ENCODE measurements at places on chromosomes 12 and 14.

DNA sequence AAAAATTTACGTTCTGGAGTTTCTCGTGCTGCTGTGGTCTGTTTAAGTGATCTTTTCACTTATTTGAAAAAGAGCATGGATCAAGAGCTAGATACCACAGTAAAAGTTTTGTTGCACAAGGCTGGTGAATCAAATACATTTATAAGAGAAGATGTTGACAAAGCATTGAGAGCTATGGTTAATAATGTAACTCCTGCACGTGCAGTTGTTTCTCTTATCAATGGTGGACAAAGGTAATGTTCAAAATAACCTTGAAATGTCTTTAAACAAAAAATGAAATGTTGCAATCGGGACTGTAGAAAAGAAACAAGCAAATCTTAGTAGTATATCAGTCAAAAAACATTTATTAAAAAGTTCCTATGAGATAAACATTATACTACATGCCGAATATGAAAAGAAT is 39.3 kb upstream of the PRPF39 start:
- DNase-seq: no peak

DNA sequence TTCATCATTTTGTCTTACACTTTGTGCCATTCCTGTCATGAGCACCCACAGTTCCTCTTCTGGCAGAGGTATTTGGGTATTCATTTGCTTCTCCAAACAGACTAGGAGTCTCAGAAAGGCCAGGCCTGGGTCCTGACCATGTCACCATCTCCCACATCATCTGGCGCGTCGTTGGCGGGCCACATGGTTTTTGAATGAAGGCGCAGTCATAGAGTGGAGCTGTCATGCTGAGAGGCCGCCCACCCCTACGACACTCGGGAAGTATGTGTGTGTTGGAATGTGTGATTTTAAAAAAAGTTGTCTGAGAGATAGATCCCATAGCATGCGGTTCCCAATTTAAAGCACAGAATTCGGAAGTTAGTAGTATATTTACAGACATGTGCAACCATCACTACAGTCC is 15.6 kb upstream of the TTC7B start:
- no peak for DNase-seq

DNA sequence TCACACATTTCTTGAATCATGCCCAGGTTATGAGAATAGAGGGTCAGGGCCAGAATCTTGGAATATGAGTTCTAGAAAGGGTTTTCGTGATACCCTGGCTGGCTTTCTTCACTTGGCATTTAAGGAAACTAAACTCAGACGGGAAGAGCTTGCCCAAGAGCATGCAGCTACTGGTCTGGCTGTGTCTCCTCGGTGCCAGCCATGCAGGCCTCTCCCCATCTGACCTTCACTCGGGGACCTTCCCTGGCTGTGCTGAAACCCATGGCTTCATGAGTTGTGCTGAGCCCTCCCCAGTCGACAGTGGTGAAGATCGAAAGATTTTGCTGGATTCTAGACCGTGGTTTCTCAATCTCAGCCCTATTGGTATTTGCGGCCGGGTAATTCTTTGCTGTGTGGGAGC is 38.0 kb downstream of the FOXN3 start:
- no peak for DNase-seq

DNA sequence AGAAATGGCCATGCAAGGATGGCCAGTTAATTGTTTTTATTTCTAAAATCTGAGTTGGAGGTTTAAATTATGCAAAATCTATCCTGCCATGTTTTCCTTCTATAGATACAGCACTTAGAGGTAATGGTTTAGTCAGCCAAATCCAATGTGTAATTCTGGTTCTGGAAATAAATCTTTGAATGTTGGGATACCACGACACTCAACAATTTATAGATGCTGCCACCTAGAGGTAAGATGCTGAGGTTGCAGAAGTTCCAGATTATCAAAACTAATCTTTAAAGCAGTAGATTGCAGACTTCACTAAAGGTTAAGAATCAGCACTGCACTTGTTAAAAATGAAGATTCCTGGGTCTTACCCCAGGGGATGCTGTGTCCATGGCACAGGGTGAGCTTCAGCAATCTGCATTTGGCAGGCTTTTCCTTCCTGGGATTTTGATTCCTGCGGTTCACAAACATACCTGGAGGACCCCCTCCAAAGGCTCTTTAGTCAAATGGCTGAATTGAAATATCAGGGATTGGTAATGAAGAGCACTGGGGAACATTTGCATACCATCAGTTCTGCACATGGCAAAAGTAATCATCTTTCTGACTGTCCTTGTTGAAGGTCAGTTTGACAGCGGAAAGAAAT is 53.4 kb upstream of the ANO4 start:
- no peak for DNase-seq

DNA sequence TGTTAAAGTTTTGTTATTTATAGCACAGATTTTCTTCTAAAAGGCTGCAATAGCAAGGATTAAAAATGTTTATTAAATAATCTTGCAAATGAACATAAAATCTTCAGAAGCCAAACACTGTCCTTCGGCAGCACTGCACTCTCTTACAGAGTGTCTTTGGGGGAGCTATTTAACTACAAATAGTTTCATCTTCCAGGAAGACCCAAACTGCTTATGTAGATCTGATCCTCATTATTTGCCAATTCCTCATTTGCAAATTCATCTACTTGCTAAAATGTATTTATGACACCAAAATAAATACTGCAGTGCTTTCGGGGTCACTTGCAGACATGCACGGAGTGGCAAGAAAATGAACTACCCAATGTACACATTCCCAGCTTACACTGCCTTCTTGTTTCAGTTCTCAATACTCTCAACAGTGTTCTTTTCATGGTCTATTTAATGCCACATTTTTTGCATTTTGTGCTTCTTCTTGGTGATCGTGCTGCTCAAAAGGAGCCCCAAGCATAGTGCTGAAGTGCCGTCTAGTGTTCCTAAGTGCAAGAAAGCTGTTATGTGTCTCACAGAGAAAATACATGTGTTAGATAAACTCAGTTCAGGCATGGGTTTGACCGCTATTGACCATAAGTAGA is 128.1 kb downstream of the PRKD1 start:
- DNase-seq: no peak

GRCh38 chr14:63881926-63882325 is 29.1 kb downstream of the SYNE2 start:
- DNase-seq: no peak

DNA sequence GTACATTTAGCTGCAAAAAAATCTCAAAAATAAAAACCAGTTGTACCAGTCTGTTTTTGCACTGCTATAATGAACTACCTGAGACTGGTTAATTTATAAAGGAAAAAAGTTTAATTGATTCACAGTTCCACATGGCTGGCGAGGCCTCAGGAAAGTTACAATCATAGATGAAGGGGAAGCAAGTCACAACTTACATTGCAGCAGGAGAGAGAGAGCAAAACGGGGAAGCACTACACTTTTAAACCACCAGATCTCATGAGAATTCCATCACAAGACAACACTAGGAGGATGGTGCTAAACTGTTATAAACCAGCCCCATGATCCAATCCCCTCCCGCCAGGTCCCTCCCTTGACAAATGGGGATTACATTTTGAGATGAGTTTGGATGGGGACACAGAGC is 186.0 kb downstream of the TMTC3 start:
- DNase-seq: no peak

DNA sequence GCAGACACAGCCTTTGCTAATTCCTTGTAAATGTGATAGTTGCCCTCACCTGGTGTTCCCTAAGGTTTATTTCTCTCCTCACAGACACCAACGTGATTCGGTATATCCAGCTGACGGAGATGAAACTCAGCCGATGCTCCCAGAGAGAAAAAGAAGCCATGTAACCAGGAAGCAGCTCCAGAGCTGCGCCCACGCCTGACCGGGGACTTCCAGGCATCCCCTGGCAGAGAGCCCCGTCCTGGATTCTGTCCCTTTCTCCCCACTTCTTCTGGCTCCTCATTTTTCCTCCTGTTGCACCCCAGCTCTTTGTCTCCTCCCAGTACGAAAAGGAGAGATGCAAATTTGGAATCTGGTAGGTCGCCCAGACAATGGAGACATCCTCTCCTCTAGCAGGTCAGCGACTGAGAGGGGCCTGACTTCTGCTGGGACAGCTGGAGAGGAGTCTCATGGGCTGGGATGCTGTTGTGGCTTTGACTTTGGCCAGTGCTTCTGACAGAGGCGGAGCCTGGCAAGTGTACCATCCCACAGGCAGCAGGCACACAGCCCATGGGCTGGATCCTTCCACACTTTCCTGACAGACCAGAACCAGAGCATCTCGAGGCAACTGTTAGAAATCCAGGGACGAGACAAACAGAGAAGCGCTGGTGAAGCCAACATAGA is 29.4 kb downstream of the TTC9 start:
- DNase-seq: no peak

DNA sequence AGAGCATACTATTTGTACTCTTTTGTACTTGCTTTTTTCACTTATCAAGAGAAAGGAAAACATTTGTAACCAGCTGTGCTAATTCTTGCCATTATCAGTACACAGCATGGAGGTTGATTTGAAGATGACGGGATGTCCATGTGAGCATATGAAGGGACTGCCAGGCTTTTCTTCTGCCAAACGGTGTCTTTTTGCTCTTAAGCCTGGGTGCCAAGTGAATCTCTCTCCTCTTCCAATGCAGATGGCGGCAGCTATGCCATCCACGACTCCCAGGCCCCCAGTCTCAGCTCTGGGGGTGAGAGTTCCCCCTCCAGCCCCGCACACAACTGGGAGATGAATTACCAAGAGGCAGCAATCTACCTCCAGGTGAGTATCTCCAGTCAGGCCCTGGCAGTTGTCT is 38.9 kb downstream of the TPCN1 start:
- no peak for DNase-seq

DNA sequence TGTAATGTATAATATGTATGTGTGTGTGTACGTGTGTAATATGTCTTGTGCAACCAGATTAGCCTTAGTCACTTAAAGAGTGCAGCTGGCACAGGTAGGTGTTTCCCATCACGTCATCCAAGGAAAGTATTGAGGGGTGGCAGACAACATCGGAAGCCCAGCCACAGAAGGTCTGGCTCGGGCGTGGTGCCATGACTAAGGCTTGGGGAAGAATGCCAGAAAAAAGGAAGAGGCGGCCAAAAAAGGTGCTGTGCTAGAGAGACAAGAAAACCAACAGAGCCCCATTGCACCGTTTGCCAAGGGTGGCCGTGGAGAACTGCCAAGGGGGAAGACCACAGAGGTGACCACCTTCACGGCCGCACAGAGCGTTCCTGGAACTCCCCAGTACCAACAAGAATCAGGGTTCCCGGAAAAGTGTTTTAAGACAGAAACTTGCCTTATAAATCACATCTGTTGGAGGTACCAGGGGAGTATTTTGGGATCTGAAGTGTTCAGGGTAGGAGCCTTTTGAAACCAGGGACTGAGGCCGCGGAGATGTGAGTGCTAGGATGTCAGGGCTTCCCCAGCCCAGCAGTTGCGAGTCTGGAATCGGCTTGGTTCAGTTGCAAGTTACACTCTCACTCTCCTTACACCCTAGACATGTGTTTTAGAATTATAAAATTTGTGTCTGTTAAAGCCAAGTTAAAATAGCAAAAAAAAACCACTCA is 131.2 kb upstream of the DYRK2 start:
- DNase-seq: no peak

DNA sequence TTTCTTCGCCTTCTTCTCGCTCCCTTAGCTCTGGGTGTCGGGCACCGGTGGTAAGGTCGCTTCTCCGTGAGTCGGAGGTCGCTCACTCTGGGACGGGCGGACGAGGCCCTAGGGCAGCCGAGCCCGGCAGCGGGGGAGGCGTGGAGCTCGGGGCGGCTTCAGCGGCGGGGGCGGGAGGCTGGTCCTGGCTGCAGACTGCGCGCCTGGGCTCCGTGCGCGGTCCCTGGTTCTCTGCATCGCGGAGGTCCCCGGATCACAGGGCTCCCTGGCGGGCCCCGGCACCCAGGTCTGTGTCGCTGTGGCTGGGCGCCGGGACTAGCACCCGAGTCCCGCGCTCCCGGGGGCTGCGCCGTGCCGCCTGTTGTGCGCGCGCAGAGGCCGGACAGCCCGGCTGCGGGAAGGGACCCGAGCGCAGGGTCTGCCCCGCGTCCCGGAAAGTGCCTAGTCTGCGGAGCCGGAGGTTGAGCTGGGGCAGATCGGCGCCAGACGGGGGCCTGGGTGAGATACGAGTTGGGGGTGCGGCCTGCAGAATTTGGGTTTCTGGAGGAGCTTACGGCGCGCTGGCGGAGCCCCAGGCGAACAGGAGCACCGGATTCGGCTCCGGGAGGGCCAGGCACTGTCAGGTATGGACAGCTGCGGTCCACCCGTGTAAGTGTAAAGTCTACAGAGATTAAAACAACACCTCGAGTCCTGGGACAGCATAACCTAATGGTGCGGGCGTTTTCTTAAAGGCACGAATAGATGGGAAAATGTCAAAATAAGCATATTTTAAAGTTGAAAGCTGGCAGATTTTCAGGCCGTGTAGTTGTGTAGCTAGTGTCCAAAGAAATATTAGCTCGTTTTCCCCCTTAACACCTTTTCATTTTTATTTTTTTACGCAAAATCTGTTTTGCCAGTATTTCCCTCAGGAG is 713 bp downstream of the FRMD6 start:
- no peak for DNase-seq

DNA sequence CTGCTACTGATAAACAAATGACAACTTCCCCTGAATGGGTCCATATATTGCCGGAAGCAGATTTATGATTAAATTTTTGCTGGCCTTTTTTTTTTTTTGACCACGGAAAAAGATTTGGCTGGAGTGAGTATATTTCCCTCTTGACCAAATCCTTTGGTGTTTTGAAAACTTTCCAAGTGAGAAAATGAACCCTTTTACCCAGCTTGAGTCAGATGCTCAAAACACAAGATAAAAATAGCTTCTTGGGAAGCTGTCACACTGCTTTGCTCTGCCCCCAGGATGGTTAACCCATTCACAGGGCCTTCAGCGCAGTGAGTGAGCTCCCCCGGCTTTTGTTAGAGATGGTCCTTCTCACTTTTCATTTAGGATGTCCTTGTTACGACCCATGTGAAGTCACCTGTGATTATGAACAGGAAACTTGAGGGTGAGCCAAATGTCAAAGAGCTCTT is 224.3 kb downstream of the PELI2 start:
- DNase-seq: no peak

- DNase-seq: no peak
Observed at GRCh38 chr14:96888158-96888557, 91.0 kb downstream of the VRK1 start.

DNA sequence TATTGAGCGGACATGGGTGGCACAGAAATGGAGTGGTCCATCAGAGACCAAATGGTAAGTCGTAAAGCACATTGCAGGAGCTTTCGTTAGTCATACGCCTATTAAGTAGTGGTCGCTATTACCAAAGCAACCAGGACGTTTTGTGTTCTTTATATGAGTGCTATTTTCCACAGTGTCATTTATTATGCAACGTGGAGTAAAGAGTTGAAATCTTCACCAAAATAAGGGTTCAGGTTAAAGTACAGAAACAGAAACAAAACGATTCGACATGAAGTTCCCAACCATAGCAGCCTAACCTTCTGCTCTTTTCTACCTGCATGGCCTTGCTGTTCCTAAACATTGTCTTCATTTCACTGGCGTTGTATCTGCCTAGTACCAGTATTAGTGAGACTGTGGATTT is 20.1 kb upstream of the FGD4 start:
- DNase-seq: no peak

GRCh38 chr12:53267306-53267998 is 647 bp upstream of the ESPL1 start:
- DNase-seq: peak; percentile 49

Data from stimulated activated CD4-positive, alpha-beta T cell treated with anti-CD3 and anti-CD28 coated beads, Interleukin-1b, Interleukin-23, amount 100 ng/mL, for 48 hours (primary cell).